ENCODE measurements at places on chromosomes 1 and 21.

DNA sequence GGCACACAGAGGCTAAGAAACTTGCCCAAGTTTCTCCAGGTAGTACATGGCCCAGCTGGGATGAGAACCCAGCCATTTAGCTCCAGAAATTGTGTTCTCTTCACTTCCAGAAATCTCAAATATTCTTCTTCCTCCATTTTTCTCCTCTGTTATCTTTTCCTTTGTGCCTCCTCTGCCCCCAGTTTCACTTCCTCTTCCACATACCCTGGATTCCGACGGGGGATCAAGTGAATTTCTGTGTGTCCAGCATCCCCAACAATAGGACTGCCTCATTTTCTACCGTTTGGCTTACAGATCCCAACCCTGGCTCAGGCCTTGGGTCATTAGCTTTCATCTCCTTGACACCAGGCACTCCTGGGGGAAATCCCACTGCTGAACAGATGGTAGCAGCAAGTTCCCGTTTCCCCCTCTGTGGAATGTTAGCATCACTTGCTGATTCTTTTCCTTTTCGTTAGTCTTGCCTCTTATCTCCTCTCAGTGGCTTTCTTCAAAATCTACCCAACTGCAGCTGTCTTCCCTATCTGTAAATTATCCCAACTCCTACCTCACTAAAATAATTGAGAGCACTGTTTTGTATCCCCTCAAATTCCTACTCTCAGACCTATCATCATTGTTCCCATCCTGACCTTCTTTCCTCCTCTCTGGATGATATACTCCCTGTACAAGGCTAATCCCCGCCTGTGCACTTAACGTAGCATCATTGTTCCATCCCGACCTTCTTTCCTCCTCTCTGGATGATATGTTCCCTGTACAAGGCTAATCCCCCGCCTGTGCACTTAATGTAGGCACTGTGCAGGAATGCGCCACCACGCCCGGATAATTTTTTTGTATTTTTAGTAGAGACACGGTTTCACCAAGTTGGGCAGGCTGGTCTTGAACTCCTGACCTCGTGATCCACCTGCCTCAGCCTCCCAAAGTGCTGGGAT is 36.5 kb downstream of the SCCPDH start:
- no peak for DNase-seq

- no peak for DNase-seq
These were observed 31.6 kb downstream of the PDE9A start for GRCh38 chr21:42685036-42685435.

- DNase-seq = no peak
These were observed 552 bp upstream of the ZNF691 start for GRCh38 chr1:42845866-42846256.

GRCh38 chr1:223248770-223249140 is 105.7 kb upstream of the TLR5 start:
- no peak for DNase-seq

- no peak for DNase-seq
These were observed 80.3 kb downstream of the RUNX3 start for GRCh38 chr1:24849672-24850295.

- DNase-seq = no peak
These were observed 63.5 kb downstream of the ATP1A1 start for GRCh38 chr1:116436611-116436970.

- DNase-seq = no peak
These were observed 244.8 kb upstream of the RGS18 start for GRCh38 chr1:191913260-191913977.

DNA sequence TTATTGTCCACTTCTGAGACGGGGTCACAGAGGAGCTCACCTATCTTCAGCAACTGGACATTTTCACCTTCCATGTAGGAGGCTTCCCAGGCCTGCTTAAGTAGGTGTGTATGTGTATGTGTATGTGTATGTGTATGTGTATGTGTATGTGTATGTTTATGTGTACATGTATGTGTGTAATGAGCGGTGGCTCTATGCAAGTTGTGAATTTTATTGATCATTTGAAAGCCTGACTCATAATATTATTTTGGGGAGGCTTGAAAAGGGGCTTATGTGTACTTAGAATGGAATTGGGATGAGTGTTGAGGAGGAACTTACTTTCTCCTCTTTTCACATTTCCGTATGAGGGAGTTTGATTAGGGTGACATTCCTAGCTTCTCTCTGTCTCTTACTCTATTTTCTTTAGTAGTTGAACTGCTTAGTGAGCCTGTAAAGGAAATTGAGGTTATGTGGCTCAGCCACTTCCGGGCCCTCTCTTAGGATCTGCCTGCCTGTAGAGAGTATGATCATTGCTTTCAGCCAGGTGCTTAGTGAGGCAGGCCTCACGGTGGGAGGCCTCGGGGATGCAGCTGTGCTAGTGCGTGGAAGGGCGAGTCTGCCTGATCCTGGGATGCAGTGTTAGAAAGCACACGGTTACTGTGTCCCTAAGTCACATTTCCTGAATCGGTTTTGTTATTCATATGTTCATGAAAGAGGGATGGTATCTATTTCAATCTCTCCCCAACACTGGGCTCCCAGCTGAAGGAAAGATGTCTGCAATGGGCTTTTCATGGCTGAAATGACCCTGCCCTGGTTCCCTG is 61.0 kb downstream of the IER5 start:
- peak; percentile 46 for DNase-seq
